ENCODE measurements at places on chromosomes 1 and 21. TPM values are rescaled to one million over a fixed set of nuclear protein-coding genes. Genes with fewer than 3 reads are reported as not detected.
A peak's percentile ranks its signal among the peaks of the same experiment; 100 is the strongest.

Gene HTR6
- not detected for total RNA-seq

Gene FMO2
- not detected for total RNA-seq

DNA sequence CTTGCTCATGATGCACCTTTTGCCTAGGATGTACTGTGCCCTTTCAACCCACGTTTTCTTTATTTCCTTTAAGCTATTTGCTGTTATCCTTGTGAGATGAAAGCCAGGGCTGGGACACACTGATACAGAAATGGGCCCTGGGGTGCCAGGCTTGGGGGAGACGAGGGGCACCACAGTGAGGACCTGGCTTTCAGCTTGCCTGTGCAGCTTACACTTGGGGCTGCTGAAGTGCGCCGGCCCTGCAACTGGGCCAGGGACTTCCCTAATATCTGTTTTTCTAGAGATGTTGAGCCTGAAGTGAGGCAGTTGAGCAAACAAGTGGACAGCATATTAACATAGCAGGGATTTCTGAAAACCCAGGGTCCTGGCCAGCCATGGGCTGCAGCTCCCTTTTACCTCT lies 42.5 kb upstream of the SLC19A1 start:
- no peak for DNase-seq

DNA sequence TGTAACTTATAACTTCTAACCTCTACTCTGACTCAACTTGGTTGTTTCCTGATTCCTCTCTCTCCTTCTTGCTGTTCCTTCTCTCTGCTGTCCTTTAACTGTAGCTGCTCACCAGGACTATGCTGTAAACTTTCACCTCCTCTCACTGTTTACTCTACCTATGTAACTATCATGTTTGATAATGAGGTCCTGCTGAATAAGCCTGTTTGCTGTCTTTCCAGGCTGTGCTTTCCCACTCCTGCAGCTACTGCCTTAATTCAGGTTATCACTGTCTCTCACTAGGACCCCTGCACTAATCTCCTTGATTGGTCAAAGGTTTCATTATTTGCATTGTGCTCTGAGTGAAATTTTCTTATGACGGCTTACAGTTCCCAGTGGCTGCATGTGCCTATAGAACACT lies 633.9 kb upstream of the PTBP2 start:
- no peak for DNase-seq

DNA sequence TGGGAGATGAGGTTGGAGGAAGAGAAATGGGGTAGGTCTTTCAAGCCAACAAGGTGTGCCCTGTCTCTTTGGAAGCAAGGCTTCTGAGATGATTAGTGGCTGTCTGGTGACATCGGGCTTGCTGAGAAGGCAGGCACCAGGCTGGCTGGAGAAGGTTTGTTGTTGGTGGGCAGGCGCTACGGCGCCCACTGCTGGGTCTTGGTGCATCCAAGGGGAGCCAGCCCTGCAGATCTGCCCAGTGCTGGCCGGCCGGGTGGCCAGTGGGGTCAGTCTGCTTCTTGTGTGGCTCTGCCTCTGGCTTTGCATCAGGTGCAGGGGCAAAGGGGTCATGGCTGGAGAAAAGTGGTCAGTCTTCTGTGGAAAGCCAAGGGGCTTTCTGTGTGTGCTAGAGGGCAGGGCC lies 126.2 kb downstream of the TLR5 start:
- DNase-seq = no peak

DNA sequence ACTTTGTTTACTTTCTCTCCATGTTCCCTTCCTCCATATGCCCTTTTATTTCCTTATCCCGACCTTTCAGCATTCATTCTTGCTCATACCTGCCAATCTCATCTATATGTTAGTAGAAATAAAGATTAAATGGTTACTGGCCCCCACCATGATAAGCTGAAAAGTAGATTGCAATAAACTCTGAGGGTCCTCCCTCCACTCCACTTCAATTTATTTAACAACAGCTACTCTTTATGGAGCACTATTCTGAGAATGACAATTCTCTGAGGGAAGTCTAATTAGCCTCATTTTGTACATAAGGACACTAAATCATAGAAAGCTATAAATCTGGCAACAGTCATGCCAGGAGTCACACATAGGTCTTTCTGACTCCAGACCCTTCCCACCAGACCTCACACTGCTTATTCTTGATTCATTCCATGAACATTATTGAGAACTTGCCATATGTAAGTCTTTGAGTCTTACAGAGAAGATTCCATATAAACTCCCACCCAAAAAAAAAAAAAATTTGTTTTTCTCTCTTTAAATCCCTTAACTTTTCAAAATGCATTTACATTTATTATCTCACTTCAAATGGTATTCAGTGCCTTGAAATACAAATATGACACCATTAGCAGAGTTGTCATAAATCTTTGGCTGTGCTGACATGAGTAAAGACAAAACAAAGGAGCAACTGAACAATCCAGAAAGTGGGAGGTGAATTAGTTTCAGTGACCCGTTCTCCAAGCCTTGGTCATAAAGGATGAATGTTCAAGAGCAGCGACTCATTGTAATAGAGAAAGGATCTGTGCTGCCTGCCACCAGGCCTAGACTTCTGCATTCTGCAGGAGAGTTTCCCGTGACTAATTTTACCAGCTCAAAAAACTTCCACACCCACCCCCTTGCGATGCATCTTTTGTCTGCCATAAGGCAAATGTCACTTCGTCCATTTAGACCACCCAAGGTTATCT lies 28.5 kb downstream of the PALMD start:
- DNase-seq = peak; percentile 50

GRCh38 chr1:73874806-73875205 lies 323.2 kb downstream of the LRRIQ3 start:
- DNase-seq = no peak

DNA sequence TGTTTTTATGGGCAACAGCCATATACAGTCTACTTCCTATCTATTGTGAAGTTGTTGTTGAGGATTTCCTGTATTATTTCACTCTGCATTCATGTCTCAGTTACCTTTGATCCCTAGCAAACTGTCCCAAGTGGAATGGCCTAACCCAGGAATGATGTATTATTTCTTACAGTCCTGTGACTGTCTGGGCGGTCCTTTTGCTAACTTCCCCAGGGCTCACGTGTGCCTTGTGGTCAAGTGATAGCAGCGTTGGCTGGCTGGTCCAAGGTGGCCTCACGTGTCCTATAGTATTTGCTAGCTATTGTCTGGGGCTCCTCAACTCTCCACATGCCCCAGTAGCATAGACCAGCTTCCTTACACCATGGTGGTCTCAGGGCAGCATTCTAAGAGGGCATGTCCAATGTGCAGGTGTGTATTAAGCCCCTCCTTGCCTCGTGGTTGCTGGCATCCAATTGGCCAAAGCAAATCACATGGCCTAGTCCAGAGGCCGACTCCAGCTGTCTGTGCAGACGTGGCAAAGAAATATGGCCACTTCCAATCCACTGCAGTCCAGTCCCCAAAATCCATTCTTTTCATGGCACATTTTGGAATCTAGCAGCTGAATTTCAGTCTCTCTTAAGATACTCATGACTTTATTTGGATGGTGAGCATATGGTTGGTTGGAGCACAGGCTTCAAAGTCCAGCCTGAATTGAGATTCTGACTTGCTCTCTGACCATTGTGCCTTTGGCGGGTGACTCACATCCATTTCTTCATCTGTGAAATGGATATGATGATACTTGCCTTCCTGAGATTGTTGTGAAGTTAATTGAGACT lies 94.1 kb downstream of the GALNT2 start:
- DNase-seq = no peak

DNA sequence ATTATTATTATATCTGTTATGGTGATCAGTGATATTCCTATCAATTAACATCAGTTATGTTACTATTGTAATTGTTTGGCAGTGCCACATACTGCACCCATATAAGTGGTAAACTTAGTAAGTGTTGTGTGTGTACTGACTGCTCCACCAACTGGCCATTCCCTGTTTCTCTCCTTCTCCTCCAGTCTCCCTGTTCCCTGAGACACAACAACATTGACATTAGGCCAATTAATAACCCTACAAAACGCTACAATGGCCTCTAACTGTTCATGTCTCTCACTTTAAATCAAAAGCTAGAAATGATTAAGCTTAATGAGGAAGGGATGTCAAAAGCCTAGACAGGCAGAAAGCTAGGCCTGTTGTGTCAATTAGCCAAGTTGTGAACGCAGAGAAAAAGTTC lies 6.6 kb upstream of the THRAP3 start:
- DNase-seq = peak; percentile 53

All from M059J (cell line).